ENCODE measurements at places on chromosomes 11 and 22.

DNA sequence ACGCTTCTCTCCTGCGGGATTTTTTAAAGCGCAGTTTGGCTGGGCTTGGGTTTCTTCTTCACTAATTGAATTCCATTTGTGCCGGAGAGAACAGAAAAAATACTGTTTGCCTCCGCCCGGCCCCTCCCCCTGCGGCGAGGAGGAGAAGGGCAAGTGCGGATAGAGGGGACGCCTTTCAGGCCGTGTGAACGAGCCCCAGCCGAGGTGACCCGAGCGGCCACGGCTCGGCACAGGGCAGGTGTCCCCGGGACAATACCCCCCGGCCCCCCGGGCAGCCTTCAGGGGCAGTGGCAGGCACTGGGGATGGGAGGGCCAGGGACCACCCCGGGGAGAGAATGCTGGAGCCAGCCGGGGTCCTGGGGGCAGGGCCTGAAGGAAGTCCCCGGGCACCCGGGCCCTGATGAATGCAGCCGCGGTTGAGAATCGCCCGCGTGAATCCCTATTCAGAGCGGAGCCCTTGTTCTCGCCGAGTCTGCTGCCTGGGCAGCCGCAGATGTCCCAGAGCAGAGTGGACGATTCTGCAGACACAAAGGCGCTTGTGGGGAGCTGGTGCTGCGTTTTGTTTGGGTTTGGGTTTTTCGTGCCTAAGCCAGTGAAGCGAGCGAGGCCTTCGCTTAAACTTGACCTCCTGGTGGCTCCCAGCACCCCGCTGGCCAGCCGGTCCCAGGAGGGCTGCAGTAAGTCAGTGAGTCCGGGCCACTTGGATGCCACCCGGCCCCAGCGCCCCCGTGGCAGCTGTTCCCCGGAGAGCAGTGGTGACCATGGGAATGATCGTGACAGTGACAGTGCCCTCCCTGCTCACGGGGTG, 96.0 kb downstream of the WNT7B start:
- no peak for DNase-seq

DNA sequence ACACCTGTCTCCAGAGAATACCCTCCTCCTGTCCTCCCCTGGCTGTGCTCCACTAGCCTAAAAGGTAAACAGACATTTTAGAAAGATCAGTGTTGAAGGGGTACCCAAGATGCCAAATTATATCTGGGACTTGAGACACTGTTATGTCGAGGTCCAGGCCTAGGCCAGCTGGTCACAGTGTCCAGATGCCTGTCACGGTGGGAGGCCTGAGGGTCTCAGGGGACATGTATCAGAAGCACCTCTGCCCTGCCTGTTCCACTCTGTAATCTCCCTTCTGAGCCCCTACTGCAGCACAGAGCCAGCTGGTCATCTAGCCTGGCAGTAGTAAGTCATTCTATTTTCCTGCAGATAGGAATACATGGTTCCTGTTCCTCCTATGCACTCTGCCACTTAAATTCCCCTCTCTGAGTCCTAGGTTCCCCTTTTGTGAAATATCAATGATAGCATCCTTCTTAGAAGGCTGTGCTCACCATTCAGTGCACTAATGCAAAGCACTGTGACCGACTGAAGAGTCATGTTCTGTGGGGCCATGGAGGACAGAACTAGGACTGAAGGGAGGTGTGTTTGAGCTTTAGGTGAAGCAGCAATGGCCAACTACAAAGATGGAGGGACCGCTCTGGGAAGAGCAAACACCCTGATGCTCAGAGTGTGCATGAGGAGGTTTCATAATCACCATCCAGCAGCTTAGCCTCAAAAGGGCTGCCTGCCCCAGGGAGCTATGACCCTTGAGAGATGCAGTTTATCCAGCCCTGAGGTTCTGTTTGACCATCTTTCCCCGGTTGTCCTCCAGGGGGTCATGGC, 44.8 kb upstream of the TUB start:
- no peak for DNase-seq

- no peak for DNase-seq
These were observed 9.3 kb downstream of the TFIP11 start for GRCh38 chr22:26502688-26503561.

GRCh38 chr11:57804466-57804865, 42.9 kb downstream of the CTNND1 start:
- no peak for DNase-seq

- no peak for DNase-seq
These were observed 11.7 kb upstream of the RDX start for GRCh38 chr11:110308071-110308470.

- DNase-seq, result no peak
These were observed 258.7 kb upstream of the CCDC90B start for GRCh38 chr11:83544846-83545245.

DNA sequence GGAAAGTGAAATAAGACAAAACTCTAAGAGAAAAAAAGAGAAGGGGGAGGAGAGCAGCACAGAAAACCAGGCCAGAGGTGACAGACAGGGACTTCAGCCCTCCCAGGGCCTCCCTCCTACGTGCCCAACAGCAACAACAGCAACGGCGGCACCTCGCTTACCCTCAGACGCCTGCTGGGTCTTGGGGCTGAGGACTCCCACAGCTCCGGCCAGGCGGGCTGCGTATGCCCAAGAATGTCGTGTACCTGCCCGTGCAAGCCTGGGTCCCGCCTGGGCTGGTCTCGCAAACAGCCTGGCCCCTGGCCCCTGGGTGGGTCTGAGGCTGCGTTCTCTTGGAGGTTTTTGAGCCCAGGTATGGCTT, 30.5 kb downstream of the ARAP1 start:
- no peak for DNase-seq

- DNase-seq, result no peak
These were observed 4.9 kb downstream of the NDUFC2 start for GRCh38 chr11:78074756-78075155.

DNA sequence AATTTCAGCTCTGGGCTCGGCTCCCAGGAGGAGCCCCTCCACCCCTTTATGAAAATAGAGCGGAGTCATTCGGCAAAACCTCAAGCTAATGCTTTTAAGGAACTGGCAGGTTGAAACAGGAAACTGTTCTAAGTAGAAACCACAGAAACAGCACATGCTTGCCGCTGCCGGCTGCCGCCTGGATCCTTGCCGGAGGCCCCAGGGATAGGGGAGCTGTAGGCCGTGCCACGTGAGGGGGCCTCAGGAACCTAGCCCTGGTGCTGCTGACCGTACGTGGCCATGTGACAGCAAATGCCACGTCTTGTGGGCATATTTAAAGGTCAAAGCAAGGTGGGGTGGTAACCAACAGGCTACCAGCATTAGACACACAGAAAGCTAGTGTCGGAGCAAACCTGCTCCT, 77.9 kb upstream of the TIMP3 start:
- peak; percentile 84 for DNase-seq

DNA sequence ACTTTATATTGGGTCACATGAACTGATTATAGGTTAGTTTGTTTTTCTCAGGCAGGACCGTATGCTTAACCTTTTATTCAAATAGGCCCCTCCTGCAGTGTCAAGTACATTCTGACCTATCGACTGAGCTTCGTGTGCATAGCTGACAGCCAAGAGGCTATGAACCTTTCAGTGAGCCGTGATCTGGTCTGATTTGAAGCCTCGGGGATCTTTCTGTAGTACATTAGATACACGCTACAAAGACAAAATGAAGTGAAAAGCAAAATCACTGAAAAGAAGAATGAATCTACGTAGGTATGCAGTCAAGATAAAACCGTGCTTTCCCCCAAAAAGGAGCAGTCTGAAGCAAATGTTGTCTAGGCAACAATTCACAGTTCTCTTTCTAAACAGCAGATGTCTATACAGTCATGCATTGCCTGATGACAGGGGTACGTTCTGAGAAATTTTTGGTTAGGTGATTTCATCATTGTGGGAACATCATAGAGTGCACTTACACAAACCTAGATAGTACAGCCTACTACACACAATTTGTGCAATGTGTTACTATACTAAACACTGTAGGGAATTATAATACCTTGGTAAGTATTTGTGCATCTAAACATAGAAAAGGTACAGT, 18.1 kb downstream of the JHY start:
- DNase-seq, result no peak

DNA sequence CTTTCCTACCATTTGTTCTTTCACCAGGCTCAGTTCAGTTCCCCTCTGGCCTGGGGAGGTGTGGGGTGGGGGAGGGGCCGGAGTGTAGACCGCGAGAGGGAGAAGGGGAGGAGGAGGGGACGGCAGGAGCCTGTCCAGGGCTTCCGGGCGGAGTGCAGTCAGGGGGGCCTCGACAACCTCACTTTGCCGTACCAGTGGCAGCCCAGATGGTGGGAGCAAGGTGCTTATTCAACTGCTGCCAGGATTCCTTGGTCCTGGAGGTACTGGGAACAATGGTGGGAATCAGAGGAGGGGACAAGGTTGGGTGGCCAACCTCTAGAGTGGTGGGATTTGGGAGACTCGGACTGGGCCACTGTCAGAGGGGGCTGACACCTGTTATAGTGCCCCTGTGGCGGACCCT, 1.2 kb downstream of the BACE1 start:
- no peak for DNase-seq

GRCh38 chr11:99154277-99154676, 133.5 kb downstream of the CNTN5 start:
- DNase-seq, result no peak

GRCh38 chr11:107706531-107706930, 5.3 kb downstream of the SLN start:
- DNase-seq, result no peak

DNA sequence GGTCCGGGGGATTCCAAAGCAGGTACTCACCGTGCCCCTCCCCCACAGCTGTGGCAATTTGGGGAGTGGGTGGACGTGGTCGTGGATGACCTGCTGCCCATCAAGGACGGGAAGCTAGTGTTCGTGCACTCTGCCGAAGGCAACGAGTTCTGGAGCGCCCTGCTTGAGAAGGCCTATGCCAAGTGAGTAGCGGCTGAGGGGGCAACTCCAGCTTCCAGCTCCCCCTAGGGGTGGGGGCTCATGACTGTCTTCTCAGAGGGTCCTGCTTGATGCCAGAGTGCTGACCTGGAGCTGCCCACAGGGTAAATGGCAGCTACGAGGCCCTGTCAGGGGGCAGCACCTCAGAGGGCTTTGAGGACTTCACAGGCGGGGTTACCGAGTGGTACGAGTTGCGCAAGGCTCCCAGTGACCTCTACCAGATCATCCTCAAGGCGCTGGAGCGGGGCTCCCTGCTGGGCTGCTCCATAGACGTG, 4.2 kb downstream of the CAPN1 start:
- DNase-seq, result no peak

GRCh38 chr22:20514658-20515406, 7.4 kb downstream of the MED15 start:
- peak; percentile 51 for DNase-seq

DNA sequence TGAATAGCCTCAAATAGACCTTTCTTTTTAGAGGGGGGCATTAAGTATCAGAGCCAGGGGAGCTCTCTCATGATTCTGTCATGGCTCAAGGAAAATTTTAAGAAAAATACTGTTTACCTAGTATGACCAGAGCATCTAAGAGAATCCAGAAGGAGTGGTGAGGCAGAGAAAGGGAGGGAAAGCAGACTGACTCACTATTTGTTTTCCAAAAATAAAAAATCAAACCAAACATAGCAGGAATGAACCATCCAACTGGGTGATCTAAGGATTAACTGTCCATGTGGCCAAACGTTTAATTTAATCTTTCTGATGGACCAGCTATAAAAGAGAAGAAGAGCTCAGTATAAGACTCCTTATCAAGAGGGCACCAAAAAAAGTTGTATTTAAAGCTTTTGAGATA, 70.8 kb downstream of the GAB2 start:
- DNase-seq, result no peak

DNA sequence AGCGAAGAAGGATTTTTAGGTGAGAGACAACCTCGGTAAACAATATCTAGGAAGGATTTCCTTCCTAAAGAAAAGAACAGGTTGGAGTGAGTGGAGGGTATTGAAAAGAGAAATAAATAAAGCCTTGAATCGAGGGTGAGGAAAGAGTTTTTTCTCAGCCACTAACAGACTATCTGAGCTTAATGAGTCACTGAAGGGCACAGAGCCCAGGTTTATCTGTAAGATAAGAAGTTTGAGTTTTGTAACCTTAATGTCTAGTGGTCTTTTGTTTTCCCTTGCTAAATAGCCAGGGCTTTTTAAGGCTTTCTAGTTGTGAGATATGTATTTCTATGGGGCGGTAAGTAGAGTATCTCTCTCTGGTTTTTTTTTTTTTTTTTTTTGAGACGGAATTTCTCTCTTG, 394.5 kb upstream of the KIRREL3 start:
- DNase-seq, result no peak

DNA sequence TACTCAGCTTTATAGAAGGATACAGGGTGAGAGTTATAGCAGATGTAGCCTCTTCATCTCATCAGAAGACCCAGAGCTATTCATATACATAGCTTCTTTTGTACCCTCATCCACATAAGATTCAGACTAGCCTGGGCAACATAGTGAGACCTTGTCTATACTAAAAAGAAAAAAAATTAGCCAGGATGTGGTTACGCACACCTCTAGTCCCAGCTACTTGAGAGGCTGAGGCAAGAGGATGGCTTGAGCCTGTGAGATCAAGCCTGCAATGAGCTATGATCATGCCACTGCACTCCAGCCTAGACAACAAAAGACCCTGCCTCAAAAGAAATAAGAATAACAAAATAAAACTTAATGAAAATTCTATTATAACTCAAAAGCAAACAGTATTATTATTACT, 36.7 kb upstream of the B3GNT6 start:
- no peak for DNase-seq

- DNase-seq, result no peak
These were observed 7.4 kb downstream of the ARHGEF17 start for GRCh38 chr11:73315293-73316020.

- no peak for DNase-seq
These were observed 20.2 kb upstream of the RASL10A start for GRCh38 chr22:29335656-29336055.

DNA sequence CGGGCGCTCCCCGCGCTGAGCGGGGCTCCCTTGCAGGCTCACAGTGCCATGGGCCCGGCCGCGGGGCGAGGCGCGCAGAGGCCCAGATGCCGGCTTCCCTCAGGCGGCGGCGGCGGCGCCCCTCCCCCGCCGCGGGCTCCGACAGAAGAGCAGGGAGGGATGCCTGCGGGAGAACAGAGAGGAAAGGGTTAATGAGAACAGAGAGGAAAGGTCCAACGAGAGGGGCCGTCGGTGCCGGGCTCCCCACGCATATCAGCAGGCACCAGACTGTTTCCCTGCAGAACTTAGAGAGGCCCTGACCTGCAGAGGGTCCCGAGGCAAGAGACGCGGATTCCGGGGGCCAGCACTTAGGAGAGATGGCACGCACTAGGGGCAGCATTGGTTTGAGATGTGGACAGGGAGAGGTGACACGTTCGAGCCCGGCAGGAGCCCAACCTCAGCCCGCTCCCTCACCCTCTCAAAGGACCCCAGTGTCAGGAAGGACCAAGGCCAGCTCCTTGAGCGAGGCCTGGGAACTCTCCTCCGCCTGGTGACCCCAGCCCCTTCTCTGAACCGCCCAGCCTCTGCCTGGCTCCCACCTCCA, 9.1 kb downstream of the NRXN2 start:
- no peak for DNase-seq

Measured in skeletal muscle cell (primary cell).